NB4 (cell line): ENCODE measurements at places on chromosomes 13 and 19.

GRCh38 chr13:50133358-50133953 is 118.2 kb downstream of the KCNRG start:
- no peak for DNase-seq

- no peak for DNase-seq
Observed at GRCh38 chr13:50682002-50682401, 161.5 kb downstream of the DLEU7 start.

GRCh38 chr19:46721269-46722003 is 4.5 kb upstream of the PRKD2 start:
- DNase-seq = peak; percentile 58

GRCh38 chr19:50167314-50167721 is 4.2 kb upstream of the IZUMO2 start:
- DNase-seq = no peak

GRCh38 chr19:31589109-31589508 is 239.9 kb upstream of the TSHZ3 start:
- DNase-seq = no peak

DNA sequence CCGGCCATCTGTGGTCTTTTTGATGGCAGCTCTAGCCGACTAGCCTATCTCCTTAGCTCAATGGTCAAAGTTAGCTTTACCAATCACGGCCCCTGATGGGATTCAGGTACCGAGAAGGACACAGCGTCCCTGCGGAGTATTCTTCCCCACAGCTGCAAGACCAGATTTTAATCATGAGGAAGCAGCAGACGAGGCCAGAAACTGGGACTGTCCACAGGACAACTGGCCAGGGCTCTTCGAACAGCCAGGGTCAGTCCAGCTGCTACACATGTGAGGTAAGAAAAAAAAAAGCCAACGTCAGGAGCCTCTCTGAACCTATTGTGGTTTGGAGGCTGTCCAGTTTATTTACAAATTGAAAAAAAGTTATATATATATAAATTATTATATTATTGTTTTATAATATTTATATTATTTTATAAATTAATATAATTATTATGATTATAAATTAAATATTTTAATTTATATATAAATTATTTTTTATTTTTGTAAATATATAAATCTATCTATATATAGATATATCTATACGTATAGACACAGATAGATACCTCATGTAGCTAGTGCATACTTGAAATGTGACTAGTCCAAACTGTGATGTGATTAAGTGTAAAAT is 10.8 kb downstream of the RINL start:
- no peak for DNase-seq

DNA sequence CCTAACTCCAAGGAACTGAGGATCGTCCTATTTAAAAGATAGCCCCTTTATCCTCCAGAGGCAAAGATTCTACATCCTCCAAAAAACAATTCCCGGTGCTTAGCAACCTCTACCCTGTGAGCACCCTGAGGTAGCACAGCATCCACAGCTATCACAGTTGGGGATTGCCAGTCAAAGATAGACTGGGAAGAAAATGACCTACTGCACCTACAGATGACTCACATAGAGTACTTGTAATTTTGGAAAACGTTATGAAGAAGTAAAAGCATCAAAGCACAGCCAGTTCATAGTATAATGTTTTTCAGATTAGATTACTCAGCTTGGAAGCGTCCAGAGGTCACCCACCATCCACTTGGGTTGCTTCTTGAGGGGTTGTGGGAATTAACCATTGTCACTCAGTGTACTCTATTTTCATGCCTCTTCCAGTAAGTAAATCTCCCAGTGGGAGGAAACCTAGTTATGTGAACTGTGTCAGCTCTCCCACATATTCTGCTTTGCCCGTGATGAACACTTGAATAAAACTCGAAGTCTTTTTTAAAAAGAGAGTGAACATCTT is 8.9 kb upstream of the FAM124A start:
- no peak for DNase-seq

DNA sequence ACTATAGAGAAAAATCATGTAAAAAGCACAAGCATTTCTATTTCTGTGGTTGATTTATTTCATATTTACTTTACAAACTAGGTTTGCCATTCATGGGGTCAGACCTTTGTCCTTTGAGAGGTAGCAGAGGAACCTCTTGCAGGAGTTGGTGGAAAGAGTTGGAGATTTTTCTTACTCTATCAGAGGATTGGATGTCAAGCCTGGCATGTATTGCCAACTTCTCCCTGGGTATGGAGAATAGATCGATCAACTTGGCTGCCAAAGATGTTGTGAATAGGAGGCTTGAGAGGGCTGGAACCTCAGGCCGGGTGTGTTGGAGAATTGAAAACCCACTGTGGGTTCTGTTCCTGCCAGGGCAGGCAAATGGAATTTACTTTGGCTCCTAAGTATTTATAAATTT is 81.2 kb downstream of the WDFY2 start:
- DNase-seq = no peak

DNA sequence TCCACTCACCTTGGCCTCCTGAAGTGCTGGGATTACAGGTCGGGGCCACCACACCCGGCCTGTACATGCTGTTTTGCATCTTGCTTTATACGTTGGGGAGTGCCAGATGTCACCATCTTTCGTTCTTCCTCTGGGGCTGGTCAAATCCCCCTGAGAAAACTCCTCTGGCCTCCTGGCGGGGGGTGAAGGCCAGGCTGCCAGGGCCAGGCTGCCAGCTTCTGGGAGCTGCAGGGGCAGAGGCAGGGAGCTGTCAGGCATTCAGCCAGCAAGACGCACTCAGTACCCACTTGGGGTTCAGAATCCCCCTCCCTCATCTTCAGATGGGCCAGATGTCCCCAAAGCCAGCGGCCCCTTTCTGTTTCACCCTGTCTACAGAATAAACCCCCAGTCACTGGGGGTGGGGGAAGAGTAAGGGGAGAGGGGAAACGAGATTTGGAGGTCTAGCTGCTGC is 16.1 kb downstream of the ZSWIM9 start:
- DNase-seq = peak; percentile 86

- no peak for DNase-seq
Observed at GRCh38 chr19:23991170-23991569, 76.5 kb downstream of the ZNF726 start.

DNA sequence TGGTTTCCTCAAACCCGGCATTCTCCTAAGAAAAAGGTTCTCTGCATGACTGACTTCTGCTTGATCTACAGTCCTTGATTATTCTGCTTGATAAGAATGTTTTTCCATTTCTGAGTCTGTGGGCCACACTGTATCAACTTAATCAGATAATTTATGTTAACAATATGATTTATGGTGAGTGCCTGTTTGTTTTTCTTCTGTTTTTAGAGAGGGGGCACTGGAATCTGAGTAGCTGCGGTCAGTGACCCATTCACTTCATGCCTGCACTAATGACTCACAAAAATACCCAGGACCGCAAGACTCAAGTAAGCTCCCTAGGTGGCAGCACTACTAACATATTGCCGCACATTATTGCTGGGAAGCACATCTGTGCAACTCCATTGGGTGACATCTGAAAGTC is 542.3 kb upstream of the ATXN8OS start:
- DNase-seq = peak; percentile 63

DNA sequence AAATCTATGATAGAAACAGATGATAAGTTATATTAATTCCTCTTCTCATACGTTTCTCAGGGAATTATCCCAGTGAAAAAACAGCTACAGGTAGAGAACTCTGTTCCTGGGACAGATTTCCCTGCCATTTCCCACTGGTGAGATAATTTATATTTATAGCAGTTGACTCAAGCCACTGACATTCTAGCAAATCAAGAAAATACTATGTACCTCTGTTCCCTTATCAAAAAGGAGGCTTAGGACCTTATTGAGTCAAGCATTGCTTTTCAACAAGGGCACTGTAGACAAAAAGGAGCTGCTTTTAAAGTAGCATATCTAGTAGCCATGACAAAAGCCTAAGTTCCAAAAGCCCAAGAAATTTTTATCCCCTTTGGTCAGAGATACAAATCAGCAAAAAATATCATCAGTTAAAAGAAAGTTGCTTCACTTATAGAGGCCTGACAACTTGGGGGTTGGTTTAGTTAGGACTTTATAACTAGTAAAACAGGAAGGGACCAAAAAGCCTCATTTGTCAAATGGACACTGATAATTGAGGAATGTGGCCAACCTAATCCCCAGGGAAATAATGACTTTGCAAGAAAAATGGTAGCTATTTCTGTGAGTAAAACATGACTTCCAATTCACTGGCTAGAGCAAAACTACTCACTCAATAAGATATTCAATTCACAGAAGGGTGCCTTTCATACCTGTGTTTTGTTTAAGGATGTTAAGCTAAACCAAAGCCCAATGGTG is 652.5 kb downstream of the SLITRK1 start:
- no peak for DNase-seq

DNA sequence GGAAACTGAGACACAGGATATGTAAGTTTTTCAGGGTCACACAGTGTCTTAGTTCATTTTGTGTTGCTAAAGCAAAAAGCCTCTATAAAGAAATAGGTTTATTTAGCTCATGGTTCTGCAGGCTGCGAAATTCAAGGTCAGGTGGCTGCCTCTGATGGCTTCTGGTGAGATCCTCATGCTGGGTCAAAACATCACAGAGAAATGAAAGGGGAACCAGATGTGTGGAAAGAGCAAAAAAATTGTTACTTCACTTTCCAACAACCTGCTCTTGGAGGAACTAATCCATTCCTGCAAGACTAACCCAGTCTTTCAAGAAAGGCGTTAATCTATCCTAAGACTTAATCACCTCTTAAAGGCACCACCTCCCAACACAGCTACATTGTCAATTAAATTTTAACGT is 64.2 kb upstream of the UBL3 start:
- DNase-seq = peak; percentile 42

DNA sequence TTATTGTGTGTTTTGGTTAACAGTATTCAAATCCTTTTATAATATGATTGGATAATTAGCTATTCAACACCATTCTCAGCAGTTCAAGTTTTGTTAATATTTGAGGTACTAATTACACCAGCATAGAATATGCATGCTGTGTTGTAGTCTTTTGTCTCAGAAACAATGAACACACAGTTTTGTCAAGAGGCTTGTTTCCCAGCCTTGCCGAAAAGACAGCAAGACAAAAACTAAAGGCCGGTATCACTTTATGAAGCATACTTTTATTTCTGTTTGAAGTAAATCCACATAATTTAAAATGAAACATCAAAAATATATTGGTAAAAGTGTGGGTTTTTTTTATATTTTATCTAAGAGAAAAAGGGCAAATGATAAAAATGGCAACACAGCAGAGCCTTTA is 7.5 kb downstream of the GPR180 start:
- no peak for DNase-seq

DNA sequence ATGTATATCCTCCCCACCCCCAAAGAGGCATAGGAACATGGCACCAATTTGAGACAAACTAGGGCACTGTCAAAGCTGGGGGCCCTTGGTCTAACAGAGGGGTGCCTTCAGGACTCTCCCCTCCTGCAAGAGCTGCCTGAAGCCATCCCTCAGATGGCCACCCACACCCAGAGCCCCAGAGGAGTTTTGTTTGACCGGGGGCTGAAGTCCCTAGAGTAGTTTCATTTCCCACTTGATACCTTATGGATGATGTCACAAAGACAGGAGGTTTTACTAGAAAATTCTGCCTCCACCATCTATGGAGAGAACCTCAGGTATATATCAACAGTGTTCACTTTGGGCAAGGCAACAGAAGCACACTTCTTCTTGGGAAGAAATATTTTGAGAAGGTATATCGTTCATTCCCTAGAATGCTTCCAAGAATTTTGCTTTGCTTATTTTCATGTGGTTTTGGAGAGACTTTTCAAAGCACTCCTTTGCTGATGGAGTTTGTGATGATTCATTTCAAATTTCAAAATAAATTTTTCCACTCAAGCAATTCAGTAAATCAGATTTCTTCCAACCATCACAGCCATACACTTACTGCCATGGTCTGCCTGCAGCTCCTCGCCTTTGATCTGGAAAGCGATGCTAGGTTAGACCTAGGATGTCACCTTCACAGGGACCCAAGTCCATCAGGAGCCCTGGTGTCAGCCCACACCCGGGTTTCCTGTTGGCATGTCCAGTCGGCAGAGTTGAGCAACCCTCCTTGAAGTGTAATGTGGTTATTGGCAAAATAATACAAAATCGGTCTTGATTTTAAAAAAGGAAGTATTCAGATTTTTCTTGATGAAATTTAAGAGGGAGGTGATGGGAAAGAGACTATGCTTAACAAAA is 207.0 kb downstream of the SHISA2 start:
- DNase-seq = peak; percentile 35

GRCh38 chr13:75651013-75651412 is 14.9 kb downstream of the LMO7 start:
- DNase-seq = no peak

GRCh38 chr19:7152568-7152967 is 83.1 kb downstream of the ZNF557 start:
- DNase-seq = no peak

GRCh38 chr19:1401138-1401888 is at the start of gene GAMT:
Gene GAMT, minus strand, starts transcription at chr19:1401542. Its CDS starts 66 bp downstream, at chr19:1401476.
- DNase-seq = peak; percentile 33

DNA sequence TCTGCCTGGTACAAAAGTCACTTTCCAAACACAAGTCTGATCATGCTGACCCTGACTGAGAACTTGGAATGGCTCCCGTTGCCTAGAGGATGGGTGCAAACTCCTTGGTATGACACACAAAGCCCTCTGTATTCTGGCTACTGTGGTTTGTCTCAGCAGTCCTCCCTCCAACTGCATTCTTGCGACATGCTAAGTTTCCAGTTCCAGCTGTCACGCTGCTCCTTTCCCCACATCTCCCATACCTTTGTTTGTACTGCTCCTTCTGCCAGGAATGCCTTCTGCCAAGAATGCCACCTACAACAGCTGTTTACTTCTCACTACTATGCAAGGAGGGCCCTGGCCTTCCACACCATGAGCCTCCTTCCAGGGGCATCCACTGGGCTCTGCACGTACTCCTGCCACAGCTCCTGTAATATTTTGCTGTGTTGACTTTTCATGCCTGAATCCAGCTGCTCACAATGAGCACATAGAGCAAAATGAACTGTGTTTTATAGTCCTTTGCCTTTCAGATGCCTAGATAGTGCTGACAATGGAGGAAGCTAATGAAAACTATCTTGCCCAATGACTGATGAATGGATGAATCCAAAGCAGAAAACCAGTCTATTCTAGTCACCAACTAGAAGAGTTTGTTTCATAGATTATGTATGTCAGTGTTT is 543.7 kb downstream of the EFNB2 start:
- DNase-seq = peak; percentile 6

- peak; percentile 40 for DNase-seq
Observed at GRCh38 chr13:110538632-110539031, 22.9 kb downstream of the RAB20 start.

GRCh38 chr13:91701975-91702374 is 303.6 kb downstream of the GPC5 start:
- DNase-seq = no peak

- peak; percentile 94 for DNase-seq
Observed at GRCh38 chr19:20167020-20167644, at the start of gene ZNF486. Gene ZNF486, plus strand, starts transcription at chr19:20167214. Its CDS starts 117 bp downstream, at chr19:20167331.
